ENCODE measurements at places on chromosomes 5 and 9.

DNA sequence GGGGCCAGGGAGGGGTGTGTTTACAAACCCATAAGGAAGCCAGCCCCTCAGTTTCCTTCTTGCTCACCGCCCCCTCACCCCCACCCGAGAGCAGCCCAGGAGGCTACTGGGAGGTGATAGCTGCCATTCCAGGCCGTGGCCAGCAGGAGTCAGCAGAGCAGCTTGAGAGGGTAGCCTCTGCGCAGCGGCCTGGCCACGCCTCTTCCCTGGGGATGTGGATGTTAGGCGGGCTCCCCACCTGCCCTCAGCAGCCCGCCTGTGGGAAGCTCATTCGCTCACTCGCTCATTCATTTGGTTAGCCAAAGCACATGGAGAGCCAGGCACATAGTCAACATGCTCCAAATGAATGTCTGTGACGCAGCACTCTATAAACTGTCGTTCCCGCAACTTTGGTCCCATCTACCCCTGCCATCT, 6.1 kb upstream of the DPM2 start:
- peak; percentile 51 for DNase-seq

- DNase-seq: no peak
Measured at GRCh38 chr5:107253246-107253645, 417.5 kb downstream of the EFNA5 start.

DNA sequence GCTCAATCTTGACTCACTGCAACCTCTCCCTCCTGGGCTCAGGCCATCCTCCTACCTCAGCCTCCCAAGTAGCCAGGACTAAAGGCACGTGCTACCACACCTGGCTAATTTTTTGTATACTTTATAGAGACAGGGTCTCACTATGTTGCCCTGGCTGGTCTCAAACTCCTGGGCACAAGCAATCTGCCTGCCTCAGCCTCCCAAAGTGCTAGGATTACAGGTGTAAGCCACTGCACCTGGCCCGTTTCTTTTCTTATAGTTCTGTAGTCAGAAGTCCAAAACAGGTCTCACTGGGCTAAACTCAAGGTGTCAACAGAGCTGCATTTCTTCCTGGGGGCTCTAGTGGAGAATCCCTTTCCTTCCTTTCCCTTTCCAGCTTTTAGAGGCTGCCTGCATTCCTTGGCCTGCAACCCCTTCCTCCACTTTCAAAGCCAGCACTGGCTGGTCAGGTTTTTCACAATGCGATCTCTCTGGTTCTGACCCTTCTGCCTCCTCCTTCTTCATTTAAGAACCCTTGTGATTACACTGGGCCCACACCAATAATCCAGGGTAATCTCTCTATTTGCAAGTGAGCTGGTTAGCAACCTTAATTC, 16.3 kb downstream of the IRF1 start:
- DNase-seq: no peak

GRCh38 chr9:13823026-13823425, 490.9 kb downstream of the NFIB start:
- no peak for DNase-seq

DNA sequence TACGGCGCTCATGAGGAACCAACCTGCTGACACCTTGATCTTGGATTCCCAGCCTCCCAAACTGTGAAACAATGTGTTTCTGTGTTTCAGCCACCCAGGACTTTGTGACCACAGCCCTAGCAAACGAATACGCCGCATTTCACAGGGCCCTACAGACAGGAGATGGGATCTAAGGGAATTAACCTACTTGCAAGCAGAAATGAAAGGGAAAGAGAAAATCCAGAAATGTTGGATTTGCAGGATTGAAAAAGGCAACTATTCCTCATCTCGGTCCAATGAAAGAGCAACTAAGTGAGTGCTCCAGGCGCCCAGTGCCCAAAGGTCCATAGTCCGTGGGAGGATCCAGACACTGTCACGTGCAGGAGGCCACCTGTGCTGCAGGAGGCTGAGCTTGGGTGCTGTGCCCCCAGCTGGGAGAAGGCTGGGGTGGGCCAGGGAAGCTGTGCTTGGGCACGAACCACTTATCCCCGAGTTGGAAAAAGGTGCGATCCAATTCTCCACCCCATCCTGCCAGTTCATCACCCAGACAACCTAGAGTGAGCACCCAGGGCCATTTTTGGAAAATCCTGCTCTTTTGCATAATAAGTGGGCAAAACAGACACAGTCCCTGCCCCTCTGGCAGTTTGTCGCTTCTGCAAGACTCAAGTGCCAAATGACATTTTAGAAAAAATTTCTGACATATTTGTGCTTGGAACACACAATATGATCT, 177.9 kb downstream of the C9orf50 start:
- DNase-seq: no peak

GRCh38 chr5:68405026-68405684, 189.6 kb downstream of the PIK3R1 start:
- DNase-seq: no peak

GRCh38 chr9:92414566-92414965, 9.7 kb downstream of the OMD start:
- no peak for DNase-seq

DNA sequence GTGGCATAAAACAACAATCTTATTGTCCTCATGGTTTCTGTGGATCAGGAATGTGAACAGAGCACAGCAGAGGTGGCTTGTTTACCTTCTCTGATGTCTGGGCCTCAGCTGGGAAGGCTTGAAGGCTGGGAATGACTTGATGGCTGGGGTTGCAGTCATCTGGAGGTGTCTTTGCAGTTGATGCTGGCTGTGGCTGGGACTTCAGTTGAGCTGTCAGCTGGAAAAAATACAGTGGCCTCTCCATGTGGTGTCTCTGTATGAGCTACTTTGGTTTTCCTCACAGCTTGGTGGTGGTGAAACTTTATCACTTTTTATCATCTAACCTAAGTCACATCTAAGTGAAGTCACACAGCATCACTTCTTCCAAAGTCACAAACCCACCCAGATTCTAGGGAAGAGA, 24.7 kb upstream of the STX17 start:
- no peak for DNase-seq

GRCh38 chr9:93132946-93133680, 938 bp downstream of the NINJ1 start:
- no peak for DNase-seq

GRCh38 chr9:72979405-72980100, 26.7 kb upstream of the ALDH1A1 start:
- DNase-seq: no peak

GRCh38 chr9:89425024-89425805, 72.7 kb downstream of the SEMA4D start:
- no peak for DNase-seq

DNA sequence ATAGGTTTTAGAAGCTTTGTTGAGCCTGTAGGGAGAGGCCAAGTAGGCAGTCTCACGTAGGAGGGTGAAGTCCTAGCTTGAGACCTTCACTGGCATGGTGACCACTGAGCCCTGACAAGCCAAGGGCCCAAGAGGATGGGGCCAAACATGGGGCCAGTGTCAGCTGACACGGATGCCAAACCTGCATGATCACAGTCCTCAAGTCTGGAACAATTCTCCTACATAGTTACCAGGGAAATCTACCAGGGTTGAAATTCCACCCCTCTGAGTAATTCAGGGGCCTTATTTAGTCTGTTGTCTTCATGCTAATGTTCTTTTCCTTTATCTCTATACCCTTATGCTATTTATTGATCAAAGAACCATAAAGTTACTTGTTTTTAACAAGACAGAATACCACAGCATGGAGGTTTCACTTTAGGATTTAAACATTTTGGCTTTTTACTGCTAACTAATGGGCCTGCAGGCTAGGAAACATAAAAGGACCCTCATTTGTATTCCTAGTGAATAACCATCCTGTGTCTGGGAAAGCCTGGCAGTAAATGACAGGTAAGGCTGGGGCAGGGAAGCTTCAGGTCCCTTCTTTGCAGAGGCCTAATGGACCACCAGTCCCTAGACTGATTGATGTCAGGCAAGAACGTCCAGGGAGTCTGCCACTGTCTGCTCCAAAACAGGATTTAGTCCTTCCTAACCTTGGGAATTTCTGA, 140.8 kb downstream of the FGF1 start:
- DNase-seq: no peak

- DNase-seq: peak; percentile 9
Measured at GRCh38 chr9:111759762-111760639, 34.7 kb downstream of the SHOC1 start.

DNA sequence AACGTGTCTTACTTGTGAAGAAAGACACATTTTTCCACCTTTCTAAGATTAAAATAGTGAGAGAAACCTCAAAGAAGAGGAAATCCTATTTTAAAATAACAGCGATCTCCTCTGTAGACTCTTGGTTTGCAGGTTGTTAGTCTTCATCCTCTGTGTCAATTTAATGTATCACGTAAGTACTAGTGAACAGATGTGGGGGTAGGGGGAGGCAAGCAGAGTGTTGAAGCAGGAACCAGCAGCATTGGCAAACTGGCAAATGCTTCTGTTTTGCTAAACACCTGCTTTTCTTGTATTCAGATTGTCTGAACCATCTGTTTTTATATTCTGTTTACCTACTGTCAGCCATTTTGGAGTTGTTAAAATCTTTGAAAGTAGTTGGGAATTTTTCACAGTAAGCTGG, 159.3 kb upstream of the TLX3 start:
- DNase-seq: no peak

- no peak for DNase-seq
Measured at GRCh38 chr5:14110680-14111079, 32.5 kb upstream of the TRIO start.

GRCh38 chr5:180274695-180275094, 17.2 kb downstream of the MAPK9 start:
- DNase-seq: no peak

GRCh38 chr5:61371474-61371873, 39.4 kb downstream of the ZSWIM6 start:
- no peak for DNase-seq

GRCh38 chr5:90994796-90995195, 388.3 kb downstream of the ARRDC3 start:
- DNase-seq: no peak

DNA sequence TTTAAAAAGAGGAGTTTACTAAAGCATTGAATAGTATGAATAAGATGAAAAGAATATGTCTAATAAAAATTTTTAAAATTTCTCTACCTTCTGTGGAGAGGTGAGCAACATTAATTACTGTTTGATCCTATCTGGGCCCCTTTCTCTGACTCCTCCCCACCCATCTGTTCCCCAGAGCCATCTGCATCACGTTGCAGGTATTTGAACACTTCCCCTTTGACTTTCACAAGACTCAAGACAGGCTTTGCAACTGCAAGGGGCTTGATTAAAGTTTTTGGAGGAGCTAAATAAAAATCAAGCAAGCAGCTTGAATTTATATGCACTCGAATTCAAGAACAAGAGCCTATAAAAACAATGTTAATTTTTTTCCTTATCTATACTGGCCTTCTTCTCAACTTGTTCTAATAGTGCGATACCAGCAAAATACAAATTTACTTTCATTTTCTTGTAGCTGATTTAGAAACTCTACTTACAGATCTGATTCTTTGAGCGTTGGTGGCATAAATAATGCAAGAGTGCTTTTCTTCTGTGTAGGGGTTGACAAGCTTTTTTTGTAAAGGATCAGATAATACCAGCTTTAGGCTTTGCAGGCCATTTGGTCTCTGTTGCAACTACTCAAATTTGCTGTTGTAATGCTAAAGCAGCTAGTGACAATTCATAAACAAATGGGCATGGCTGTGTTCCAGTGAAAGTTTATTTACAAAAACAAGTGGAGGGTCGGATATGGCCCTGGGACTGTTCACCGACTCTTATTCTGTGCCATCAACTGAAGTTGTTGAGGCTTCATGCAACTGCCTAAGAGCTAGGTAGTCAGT, 21.2 kb downstream of the TXNDC8 start:
- no peak for DNase-seq

DNA sequence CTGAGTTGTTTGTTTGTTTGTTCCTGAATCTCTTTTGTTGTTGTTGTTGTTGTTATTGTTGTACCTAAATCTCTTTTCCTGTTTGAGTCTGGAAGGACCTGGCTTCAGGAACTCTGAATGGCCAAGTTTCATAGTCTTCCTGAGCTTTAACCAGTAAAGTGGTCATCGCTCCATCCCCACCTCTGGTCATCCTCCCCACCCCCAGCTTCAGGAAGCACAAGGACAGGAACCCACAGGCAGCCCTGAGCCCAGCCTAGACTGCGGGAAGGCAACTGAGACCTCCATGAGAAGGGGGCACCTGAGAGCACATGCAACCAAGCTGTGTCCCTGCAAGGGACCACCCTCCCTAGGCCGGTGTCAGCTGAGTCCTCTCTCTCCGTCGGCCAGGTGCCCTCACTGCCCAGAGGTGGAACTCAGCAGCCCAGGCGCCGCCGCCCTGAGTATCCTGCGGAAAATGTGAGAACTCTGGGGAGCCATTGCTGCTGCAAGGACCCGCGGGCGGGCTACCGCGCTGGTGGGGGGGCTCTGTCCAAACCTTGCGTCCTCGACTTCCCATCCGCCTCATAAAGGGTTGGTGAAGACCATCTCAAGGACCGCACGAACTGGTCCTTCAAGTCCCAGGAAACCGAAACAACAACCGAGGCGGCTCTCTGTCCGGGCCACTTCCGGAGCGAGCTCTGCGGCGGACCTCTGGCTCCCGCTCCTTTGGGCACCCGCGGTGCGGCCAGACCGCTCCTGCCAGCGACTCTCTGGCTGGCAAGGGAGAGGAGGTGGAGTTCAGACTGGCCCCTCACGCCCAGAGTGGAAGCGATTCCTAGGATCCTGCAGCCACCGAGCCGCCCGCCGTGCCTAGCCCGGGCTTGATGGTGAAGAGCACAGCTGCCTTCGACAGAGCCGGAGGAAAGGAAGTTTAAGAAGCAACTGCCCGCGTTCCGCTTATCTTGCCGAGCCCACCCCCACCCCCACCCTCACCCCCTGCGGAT, 4.2 kb downstream of the BARX1 start:
- DNase-seq: no peak

DNA sequence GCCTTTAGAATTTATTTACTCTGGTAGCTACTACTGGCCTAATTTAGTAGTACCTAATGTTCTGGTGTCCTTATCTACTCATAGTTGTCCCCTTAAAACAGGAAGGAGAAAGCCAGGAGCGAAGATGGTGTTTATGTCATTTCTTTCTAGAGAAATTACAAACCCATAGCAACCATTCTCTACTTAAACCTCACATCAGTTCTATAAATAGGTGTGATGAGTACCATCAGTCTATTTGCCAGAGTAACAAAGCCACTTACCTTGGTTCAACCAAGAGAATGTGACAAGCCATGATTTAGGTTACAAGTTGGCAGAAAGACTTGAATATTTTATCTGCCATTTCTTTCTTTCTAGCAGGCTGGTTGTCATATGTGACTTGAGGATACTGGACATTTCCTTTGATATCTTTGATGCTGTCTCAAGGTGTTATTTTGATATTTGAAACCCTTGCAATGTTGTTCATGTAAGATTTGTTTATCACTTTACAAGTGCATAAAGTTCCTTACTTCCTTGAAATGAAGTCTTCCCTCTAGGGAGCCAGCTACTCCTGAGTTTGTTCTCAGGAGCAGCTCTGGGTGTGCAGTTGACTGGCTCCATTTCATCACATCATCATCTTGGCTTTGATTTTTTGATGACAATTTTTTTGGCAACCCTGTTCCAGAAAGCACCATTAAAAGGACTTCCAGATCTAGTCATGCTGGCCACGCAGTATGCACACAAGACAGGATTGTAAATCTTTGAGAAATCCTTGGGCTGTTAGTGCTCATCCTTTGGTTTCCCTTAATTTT, 286.8 kb downstream of the ARHGAP26 start:
- DNase-seq: no peak

Data from stimulated activated CD8-positive, alpha-beta memory T cell treated with anti-CD3 and anti-CD28 coated beads, Interleukin-7, amount 100 ng/mL, for 1 hour (primary cell).